Adrenal gland (tissue), 19 donors: ENCODE measurements at places on chromosomes 16 and 17. TPM values are rescaled to one million over a fixed set of nuclear protein-coding genes. Genes with fewer than 3 reads are reported as not detected.
A peak's percentile ranks its signal among the peaks of the same experiment; 100 is the strongest.

KRT33B gene
- not detected for polyA plus RNA-seq

DNA sequence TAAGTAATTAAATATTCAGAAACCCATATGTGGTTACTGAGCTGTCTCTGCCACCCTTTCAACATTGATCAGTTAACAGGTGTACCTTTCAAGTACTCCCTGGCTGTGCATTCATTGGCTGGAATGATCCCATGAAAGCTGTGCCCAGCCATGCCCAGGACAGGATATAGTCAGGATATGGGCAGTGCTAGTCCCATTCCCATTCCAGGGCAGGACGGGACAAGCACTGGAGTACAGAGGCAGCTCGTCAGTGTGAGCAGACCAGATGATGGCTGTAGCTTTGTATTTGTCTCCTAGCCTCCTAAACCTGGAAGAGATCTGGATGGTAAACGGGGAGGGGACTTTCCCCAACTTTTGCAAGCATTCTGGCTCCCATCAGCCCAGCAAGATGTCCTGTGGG, 22.5 kb downstream of the HEATR3 start:
- no peak for DNase-seq

DNA sequence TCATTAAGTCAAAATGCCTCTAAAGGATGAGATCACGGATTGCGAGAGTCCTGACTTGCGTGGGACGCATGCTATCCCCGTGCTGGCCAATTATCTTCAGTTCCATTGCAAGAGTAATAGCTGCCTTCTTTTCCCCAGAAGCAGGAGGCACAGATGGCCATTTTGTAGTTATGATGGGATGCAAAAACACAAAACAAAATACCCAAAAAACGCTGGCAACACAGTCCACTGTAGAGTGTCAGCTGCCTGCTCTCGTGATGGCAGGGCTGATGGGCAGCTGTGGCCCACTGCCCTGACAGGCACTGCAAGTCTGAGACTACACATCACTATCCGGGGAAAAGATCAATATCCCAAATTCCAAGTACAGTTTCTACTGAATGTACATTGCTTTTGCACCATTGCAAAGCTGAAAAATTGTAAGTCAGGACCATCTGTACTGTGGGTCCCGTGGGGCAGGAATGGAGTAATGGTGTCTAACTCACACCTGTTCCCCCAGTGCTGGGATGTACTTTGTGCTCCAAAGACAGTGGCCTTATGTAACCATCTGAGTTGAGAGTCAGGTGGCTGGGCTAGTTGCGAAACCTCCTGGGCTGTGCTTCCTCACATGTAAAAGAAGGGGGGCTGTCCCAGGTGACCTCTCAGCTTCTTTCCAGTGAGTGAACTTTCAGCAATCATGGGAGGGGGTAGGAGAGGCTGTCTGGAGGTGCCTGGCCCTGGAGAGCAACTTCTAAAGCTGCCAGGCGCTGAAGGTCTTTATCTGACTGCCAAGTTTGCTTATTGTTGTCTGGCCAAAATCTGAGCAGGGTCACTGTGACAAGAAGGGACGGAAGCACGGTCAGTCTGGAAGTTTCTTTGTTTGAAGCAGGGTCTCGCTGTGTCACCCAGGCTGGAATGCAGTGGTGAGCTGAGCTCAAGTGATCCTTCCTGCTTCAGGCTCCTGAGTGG, 4.7 kb downstream of the SLC47A1 start:
- DNase-seq: peak; percentile 92

DNA sequence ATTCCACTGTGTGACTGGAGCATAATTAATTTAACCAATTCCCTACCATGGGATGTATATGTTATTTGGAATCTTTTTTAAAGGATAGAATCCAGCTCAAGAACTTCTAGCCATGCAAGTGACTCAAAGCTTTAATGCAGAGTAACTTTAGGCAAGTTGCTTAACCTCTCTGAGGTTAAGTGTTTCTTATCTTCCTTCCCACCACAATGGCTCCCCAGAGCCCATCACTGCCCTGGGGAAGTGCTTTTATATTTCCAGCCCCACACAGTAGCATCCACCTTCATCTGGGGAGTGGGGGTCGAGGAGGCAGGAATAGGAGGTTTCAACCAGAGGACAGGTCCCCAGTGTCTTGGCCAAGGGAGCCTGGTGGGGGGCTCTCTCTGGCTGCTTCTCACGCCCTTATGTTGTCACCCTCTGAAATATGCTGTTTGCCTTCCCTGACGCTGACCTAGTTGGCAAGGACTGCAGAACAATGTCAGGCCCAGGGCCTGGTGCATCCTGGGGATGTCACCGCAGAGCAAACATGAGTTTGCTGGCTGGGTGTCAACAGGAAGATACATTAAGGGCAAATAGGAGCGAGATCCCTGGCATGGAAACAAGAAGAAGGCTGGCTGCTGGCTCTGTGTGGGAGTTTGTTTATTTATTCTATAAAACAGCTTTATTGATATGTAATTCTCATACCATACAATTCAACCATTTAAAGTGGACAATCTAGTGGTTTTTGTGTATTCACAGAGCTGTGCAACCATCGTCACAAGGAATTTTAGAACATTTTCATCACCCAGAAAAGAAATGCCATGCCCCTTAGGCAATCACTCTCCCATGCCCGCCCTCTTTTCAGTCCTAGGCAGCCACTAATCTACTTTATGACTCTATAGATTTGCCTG, 46.6 kb upstream of the WSB1 start:
- DNase-seq: peak; percentile 80

GRCh38 chr16:17379121-17379571, 91.6 kb downstream of the XYLT1 start:
- peak; percentile 60 for DNase-seq
